ENCODE measurements at places on chromosomes 3 and 15.

DNA sequence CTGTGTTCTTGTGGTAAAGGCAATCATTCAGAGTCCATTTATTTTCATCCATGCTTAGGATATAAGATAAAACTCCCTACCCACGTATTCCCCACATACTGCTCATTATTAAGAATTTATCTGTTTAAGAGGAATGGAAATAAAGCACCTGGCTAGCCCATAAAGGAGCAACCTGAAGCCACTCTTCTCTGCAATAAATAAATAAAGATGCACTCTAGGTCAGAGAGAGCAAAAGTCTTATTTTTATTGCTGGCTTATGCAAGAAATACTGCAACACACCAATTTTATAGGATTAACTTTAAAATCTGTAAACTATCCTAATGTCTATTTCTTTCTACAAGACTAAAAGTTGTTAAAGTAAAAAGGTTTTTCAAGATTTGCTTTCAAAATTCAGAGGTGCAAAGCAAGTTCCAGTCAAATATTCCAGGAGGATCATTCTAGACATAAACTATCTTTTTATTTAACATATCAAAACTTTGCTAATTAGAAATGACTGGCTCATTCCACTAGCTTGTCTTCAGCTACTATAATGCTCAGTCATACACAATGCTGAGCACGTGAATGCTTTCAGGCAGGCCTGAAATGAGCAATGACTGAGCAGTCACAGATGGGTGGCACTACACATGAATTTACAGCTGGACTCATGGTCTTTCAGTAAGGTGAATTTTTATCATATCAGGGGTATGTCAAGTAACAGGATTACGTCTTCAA, 7.1 kb downstream of the TJP1 start:
- no peak for DNase-seq

DNA sequence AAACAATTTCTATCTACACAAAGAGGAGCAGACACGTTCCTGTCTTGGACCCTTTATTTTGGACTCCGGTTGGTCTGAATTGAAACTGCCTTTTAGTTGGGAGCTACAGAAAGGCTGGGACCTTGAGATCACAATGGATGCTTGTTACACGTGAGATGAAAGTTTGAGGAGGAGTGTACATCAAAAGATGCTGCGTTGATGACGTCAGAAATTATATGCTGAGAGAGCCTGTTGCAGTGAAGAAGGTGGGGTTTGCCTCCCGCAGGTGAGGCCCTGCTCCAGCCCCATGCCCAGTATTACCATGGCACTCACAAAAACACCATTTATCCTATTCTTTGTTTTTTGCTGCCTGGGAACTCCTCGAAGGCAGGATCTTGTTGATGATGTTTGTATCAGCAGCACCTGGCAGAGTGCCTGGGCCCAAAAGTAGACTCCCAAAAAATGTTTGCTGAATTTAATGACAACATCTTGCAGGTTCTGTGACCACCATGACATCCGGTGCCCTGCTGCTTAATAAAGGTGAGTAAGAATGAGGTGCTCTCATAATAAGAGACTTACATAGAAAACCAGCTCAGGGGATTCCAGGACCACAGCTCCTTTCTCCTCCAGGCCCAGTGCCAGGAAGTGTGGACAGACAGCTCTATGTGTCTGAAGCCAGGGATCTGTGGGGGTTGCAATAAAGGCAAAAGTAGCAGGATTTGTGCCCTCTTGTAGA, 136.1 kb upstream of the UBE2E1 start:
- no peak for DNase-seq

DNA sequence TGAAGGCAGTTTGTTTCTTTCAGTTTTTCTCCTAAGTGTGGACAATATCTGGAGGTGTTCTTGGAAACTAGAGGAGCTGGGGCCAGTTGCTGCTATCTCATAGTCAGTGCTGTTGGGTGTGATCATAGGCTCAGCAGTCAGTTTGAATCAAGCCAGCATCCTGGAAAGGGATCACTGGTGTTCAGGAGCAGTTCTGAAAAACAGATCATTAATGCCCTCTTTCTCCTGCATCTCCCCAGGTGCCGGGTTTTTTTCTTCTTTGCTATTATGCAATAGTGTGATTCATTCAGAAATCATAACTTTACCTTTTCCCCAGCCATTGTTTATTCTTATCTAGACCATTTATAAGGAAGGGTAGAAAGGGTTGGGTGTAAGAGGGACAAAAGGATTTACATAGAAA, 24.0 kb downstream of the LNP1 start:
- no peak for DNase-seq

GRCh38 chr3:127072971-127073783, 90.3 kb downstream of the PLXNA1 start:
- DNase-seq, result no peak

DNA sequence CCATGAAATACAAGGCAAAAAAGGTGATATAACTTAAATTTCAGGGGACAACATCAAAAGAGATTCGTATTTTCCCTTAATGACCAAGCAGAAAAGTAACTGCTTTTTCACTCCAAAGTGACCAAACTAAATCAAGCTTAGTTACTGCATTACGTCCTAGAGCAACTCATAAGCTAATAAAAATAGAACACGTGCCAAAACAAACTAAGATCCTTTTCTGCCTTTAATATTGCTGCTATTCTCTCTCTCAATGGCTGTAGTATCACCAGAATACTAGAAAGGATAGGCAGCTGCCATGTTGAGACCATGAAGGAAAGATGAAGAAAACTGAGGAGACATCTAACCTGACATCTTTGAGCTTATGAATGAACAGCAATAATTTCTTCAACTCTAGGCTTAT, 43.3 kb downstream of the UBXN7 start:
- DNase-seq, result no peak

GRCh38 chr3:194607592-194608389, 25.4 kb downstream of the TMEM44 start:
- DNase-seq, result no peak

GRCh38 chr3:152836269-152836668, 1.3 kb downstream of the P2RY1 start:
- DNase-seq, result no peak

DNA sequence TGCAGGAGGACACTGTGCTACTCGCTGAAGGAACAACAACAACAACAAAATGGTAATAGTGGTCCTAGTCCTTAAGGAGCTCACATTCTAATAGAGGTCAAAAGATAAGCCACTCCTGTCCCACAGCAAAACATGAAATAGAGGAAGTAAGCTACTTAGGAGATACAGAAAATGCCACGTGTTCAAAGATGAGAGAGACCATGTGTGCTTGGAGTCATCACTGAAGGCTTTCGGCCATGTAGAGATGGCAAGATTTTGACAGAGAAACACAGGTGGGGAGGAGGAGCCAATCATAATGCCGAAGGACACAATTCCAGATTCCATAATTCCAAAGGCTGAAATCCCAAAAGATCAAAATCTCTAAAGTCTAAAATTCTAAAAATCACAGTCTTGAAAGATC, 24.8 kb upstream of the RIOX2 start:
- DNase-seq, result no peak

GRCh38 chr3:11159421-11159904, 5.2 kb downstream of the HRH1 start:
- no peak for DNase-seq

GRCh38 chr15:55279100-55279745, 10.4 kb downstream of the RAB27A start:
- no peak for DNase-seq

DNA sequence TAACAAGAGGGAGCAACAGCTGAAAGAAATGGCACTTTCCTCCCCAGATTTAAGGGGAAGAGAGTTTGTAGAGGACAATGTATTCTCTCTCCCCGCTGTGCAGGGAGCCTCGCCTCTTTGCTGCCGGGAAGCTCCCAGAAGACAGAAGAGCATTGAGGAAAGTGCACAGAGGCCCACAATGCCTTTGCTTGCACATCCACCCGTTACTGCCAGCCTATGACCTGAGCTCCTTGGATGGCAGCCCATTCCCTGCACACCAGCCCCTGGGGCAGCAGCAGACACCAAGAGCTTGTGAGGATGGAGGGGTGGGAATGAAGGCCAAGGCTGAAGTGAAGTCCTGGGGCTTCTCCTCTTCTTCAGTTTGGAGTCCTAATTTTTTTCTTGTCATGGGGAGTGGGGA, 67.0 kb downstream of the CLDN11 start:
- DNase-seq, result peak; percentile 95

GRCh38 chr15:95194746-95195145, 963.4 kb downstream of the MCTP2 start:
- DNase-seq, result no peak

GRCh38 chr15:47194718-47195117, 522.6 kb upstream of the SEMA6D start:
- DNase-seq, result peak; percentile 20

DNA sequence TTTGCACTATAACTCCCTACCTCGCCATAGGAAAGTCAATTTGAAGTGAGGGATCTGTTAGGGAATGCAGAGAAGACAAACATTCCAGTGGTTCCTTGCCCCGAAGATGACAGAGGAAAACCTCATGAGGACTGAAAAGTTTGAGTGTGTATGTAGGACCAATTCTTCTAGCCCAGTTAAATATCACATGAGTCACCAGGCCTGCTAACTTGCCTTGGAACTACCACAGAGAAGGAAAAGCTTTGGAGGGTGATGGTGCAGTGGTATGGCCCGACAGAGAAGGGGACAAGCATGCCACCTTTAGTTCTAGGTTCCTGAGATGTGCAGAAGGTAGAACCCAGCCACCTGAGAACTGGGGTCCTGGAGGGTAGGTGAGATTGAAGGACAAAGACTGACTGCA, 2.6 kb upstream of the UPK1B start:
- no peak for DNase-seq

- no peak for DNase-seq
These were observed 91.0 kb upstream of the CBLB start for GRCh38 chr3:105959851-105960250.

GRCh38 chr3:126620738-126621137, 34.2 kb downstream of the TXNRD3 start:
- no peak for DNase-seq
